ENCODE measurements at places on chromosomes 16 and 17. TPM values are rescaled to one million over a fixed set of nuclear protein-coding genes. Genes with fewer than 3 reads are reported as not detected.

- no peak for DNase-seq
These were observed 31.1 kb downstream of the PPM1D start for GRCh38 chr17:60631119-60631518.

RNF157 gene
- polyA plus RNA-seq: 5.1 TPM

GRCh38 chr17:62637809-62638208, 10.3 kb downstream of the MRC2 start:
- no peak for DNase-seq

SDR42E1 gene
- polyA plus RNA-seq: 2.0 TPM

ZNF785 gene
- polyA plus RNA-seq: 1.9 TPM

SPNS3 gene
- polyA plus RNA-seq: 7.6 TPM

MT1H gene
- not detected for polyA plus RNA-seq

DNA sequence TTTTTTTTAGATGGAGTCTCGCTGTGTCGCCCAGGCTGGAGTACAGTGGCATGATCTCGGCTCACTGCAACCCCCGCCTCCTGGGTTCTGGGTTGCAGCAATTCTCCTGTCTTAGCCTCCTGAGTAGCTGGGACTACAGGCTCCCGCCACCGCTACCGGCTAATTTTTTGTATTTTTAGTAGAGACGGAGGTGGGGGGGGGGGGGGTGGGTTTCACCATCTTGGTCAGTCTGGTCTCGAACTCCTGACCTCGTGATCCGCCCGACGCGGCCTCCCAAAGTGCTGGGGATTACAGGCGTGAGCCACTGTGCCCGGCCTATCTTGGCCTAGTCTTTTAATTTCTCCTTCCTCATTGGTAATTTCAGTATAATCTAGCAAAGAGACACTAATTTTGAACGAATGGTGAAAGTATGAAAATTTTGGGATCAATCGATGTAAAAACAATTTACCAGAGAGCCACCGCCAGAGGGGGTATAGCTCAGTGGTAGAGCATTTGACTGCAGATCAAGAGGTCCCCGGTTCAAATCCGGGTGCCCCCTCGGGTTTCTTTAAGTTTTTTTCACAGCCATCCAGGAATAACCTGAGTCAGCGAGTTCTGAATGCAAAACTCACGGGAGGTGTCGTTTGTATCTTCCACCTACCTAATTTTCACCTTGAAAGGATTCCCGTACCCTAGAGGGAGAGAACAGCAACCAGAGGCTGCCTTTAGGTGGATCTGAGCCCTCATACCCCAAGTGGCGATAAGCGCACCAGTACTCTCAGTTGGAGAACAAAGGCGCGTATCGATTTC, 2.5 kb upstream of the LASP1 start:
- DNase-seq: peak; percentile 79

DNA sequence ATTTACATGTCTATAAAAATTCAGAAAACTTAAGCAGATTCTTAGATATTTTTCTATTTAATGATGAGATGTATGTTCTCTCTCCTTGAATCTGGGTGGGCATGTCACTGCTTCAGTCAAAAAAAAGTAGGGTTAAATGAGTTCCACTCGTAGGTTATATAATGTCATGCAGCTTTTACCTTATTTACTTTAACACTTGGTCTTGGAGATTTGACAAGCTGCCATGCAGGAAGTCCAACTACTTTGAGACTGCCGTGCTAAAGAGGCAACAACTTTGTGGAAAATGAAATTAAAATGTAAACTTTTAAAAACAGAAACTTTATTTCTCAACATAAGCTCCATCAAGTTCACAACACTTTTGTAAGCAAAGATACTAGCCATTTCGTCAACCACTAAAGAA, 1336.0 kb upstream of the CDH8 start:
- no peak for DNase-seq

TPSG1 gene
- polyA plus RNA-seq: not detected

GRCh38 chr16:65855171-65856145, 511.0 kb upstream of the CDH5 start:
- no peak for DNase-seq

FOXN1 gene
- not detected for polyA plus RNA-seq

GRCh38 chr17:6231886-6232731, 161.9 kb downstream of the WSCD1 start:
- no peak for DNase-seq

- no peak for DNase-seq
These were observed 221.0 kb upstream of the HS3ST3A1 start for GRCh38 chr17:13822700-13823099.

- no peak for DNase-seq
These were observed 5.6 kb upstream of the TBX2 start for GRCh38 chr17:61393904-61394629.

BBS2 gene
- 37.0 TPM for polyA plus RNA-seq

ROGDI gene
- polyA plus RNA-seq: 8.2 TPM

DNA sequence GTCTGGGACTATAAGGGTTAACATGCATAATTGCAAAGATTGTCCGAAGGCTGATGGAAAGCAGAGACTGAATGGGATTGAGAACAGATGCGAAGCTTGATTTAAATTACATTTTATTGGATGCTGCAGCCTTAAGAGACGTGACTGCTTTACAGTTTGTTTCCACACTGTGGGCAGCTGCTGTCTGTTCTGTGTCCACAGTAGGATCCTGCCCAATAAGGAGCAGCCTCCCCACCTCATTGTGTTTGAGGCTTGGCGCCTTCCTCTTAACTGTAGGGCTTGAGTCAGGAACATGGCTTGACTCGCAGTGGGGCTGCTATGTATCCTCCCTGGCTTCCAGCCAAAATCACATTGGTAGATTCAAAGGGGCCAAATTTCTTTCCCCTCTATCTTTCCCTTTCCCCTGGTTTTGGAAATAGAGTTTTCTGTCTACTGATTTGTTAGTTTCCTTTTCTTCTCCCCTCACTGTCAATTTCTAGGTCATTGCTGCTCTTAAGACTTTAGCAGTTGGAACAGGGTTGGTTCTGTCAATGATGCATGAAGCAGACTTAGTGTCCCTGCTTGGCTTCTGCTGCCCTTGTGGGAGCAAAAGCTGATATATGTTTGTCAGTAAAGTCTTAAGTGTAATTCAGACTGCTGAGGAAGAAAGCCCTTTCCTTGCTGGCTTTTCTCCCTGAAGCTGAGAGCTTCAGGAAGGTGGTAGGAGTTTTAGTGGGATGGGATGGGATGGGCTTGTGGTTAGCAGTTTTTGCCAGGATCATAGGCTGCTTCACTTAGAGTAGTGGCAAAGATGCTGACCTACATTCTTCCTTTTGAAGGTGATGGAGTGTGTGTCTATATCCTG, 5.0 kb upstream of the RARA start:
- DNase-seq: no peak

GRCh38 chr16:4093495-4094126, 22.6 kb downstream of the ADCY9 start:
- DNase-seq: no peak

DNA sequence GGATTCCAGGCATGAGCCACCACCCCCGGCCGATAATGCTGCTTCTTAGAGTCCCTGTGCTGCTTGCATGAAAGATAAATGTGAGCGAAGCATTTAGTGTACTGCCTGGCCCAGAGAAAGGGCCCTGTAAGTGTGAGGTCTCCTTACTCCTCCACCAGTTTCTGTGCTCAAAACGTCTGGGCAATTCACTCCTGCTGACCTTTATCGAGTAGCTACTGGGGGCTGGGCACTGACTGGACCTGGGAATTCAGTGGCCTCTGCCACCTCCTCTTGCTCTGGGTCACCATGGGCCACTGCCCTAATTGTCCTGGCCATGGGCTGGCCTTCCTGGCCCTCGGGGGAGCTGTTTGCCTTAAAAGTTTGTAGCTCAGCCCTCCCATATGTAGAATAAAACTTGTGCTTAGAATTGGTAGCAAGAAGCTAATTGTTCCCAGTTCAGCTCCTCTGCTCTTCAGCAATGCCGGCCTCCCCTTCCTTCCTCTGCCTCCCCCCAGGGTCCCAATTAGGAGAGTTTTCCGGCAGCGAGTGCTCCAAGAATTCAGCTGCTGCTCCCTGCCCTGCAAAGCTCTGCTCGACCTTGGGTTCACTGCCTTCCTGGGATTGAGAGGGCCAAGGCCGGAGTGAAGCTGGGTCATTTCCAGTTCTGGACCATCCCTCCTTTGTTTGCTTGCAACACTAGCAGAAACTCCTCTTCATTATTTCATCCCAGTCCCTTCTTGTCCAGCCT, 98.9 kb upstream of the CDC42EP4 start:
- DNase-seq: no peak

DNA sequence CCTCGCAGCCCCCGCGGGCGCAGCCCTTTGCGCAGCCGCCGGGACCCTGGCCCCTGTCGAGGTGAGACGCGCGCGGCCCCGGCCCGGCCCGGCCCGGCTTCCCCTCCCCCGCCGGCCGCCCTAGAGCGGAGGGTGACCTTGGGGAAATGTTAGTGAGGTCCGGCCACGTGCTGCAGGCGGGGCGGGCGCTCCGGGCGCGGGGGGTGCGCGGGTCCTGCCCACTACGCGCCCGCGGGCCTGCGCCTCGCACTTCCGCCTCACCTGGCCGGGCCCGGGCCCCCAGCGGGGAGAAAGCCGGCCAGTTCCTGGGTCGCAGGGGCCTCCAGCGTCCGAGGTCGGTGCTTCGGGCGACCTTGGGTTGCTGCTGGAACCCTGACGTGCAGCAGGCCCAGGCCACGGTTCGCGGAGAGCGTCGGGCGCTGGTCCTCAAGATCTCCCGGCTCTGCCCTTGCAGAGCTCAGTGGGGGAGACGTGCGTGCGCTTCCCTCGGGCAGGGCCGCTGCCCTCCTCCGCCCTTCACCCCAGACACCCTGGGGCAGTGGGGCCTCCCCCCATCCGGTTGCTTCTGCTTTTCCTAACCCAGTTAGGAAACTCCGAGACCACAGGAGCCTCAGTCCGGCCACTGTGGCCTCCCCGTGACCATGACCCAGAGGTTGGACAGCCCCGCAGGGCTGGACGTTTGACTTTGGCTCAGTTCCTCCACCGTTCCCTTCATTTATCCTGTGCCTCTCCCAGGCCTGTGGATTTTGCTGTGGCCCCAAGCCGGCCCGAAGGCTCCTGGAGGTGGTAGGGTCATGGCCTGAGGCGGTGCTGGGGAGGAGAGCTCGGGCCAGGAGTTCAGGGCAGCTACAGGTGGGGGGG, 791 bp downstream of the MCRIP2 start:
- DNase-seq: peak; percentile 46

NGFR gene
- not detected for polyA plus RNA-seq

- DNase-seq: no peak
These were observed 26.0 kb upstream of the HNF1B start for GRCh38 chr17:37770631-37771518.

GLG1 gene
- 153 TPM for polyA plus RNA-seq

DNA sequence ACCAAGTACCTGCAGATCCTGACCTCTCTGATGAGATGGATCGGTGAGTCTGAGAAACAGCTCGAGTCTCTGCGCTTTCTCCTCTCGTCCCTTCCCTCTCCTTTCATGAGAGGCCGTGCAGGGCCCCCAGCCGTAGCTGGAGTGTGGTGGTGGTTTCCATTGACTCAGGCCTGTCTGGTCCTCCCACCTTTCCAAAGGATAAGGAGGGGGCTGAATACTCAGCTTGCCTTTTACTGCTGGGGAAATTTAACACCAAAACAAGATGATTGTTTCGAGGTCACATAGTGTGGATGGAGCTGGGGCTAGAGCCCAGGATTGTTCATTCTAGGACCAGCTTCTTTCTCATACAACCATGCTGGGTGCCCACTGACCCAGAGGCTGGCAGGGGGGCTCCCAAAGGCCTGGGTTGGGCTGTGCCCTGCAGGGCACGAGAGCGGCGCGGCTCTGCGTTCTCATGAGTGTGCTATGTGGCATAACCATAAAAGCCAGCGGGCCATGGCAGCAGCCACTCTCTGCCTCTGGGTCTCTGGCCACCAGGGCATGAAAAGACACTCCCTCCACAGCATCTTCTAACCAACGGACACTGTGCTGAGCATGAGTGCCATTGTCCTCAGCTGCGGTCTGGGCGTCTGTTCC, 39.8 kb downstream of the GRIN2C start:
- no peak for DNase-seq

- DNase-seq: no peak
These were observed 24.5 kb downstream of the UNK start for GRCh38 chr17:75808905-75809621.

DNA sequence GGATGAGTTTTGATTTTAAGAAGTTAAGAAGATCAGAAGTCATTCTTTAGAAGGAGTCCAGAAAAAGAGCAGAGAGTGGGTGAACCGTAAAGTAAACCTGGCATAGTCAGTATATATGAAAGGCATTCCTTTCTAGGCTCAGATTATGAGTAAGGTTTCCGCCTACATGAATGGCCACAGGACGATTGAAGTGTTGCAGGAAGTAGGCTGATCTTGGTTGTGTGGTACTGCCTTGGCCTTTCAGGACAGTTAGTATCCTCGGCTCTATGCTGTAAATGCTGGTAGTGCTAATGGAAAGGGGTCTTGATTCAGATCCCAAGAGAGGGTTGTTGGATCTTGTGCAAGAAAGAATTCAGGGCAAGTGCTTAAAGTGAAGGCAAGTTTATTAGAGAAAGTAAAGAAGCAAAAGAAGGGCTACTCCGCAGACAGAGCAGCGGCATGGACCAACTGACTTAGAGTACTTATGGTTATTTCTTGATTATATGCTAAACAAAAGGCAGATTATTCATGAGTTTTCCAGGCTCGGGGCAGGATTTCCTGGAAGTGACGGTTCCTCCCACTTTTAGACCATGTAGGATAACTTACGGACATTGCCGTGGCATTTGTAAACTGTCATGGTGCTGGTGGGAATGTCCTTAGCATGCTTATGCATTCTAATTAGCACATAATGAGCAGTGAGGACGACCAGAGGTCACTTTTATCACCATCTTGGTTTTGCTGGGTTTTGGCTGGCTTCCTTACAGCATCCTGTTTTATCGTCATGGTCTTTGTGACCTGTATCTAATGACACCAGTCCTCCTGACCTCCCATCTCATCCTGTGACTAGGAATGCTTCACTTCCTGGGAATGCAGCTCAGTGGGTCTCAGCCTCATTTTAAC, 164.8 kb downstream of the SNX29 start:
- no peak for DNase-seq

DNA sequence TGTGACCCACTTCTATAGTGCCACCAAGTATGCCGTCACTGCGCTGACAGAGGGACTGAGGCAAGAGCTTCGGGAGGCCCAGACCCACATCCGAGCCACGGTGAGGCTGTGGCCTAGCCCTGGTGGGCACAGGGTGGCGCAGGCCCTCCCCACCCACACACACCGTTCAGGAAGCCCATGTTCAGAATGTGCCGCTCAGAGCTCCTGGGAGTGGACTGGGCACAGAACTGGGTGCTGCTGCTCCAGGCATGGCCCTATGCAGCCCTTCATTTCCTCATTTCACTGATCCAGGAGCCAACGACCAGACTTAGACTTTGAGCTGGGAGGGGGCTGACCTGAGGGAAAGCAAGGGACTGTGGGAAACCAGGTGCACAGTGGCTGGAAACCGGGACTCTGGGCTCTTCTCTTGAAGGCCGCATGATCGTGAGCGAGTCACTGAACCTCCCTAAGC, 2.4 kb upstream of the MRM1 start:
- no peak for DNase-seq

- no peak for DNase-seq
These were observed 808.3 kb upstream of the EEF2KMT start for GRCh38 chr16:5905935-5906334.

PRR35 gene
- polyA plus RNA-seq: not detected

GRCh38 chr16:85903559-85903958, 4.6 kb downstream of the IRF8 start:
- DNase-seq: no peak

EME1 gene
- polyA plus RNA-seq: 0.49 TPM

GRCh38 chr17:79965806-79966205, 69.9 kb downstream of the TBC1D16 start:
- DNase-seq: no peak

- no peak for DNase-seq
These were observed 62.5 kb downstream of the XYLT1 start for GRCh38 chr16:17408296-17408695.

ENPP7 gene
- polyA plus RNA-seq: not detected
